Natural killer cell (primary cell): ENCODE measurements at places on chromosomes 5 and 9. TPM values are rescaled to one million over a fixed set of nuclear protein-coding genes. Genes with fewer than 3 reads are reported as not detected.

- DNase-seq, result no peak
Measured at GRCh38 chr9:99626426-99626825, 195.3 kb upstream of the NR4A3 start.

DNA sequence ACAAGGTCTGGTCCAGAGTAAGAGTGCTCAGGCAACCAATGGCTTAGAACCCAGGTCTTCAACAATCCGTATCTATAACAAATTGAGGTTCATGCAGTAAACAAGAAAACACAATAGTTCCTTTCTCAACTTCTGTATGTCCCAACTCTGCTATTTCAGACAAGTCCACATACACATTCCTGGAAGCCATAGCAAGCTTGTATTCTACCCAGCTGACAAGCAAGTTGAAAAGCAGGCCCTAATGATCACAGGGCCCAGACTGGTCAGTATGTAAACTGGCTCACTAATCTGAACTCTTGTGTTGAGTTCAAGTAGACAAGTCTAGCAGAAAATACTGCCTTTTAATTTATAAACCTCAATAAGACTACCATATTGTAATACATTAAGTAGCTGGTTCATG lies 26.9 kb downstream of the FNIP1 start:
- DNase-seq, result no peak

GRCh38 chr5:83721953-83722901 lies 1.6 kb upstream of the HAPLN1 start:
- DNase-seq, result no peak

The ENHO gene
- 0.34 TPM for total RNA-seq

DNA sequence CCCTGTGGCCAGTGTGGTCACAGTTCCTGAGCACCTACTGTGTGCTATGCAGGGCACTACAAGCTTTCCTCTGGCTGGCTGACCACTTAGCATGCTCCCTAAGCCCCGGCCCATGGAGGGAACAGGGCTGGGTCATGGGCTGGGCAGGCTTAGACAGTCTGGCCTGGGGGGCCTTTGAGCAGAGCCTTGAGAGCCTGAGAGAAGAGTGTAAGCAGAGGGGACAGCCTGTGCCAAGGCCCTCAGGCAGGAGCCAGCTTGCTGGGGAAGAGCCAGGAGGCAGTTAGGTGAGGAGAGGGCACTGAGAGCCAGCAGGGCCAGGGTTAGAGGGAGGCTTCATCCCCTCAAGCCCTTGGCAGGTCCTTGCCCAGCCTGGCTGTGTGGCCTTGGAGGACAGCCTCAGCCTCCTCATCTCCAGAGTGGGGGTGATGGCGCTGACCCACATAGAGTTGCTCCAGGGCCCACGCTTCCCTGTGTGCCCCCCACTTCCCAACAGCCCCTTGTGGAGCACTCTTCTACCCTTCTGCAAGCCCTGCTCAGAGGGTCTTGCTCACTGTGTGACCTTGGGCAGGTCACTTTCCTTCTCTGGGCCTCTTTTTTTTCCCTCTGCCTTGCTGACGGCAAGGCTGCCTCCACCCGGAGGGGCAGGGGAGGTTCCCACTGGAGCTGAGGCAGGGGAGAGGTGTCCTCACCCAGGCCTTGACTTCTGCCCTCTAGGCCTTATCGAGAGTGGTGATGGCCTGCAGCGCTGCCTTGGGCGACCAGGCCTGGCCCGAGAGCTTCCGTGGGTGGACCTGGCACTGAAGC lies 107.1 kb downstream of the PHF2 start:
- DNase-seq, result no peak

The CCNJL gene
- 19.9 TPM for total RNA-seq
